Activated T-helper 1 cell treated with Interleukin-2 at 50 U/mL for 16 hours (primary cell): ENCODE measurements at places on chromosomes 4 and X.
A peak's percentile ranks its signal among the peaks of the same experiment; 100 is the strongest.

- no peak for DNase-seq
Observed at GRCh38 chr4:129092631-129093190, 628 bp downstream of the SCLT1 start.

GRCh38 chr4:153684971-153685371 lies 891 bp downstream of the TLR2 start:
- DNase-seq: no peak

GRCh38 chr4:187972135-187972534 lies 23.4 kb upstream of the ZFP42 start:
- no peak for DNase-seq

DNA sequence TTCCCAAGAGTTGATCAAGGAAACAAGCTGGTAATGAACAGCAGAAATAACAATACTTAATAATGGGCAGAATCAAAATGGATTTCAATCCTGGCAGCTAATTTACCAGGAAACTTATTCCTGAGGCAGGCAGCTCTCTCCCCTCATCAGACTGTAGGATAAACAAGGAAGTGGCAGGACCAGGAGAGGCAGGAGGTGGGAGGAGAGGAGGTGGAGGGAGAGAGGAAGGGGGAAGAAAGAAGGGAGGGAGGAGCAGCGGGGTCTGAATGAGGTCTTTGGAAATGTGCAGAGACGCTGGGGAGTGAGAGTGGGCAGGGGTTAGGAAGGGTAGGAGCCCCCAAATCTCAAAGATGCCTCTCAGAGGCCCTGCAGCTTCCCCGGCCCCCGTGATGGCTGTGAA lies 231.5 kb downstream of the BCOR start:
- no peak for DNase-seq

GRCh38 chr4:56908206-56909085 lies 746 bp downstream of the REST start:
- DNase-seq: peak; percentile 60

GRCh38 chr4:174757736-174758135 lies 71.3 kb downstream of the GLRA3 start:
- no peak for DNase-seq

GRCh38 chr4:14810568-14810967 lies 191.7 kb upstream of the CPEB2 start:
- DNase-seq: no peak

- no peak for DNase-seq
Observed at GRCh38 chr4:52343595-52343994, 292.5 kb downstream of the SPATA18 start.

- DNase-seq: no peak
Observed at GRCh38 chrX:56615282-56615681, 51.9 kb downstream of the UBQLN2 start.

GRCh38 chrX:47633689-47634590 lies 4.2 kb upstream of the CFP start:
- no peak for DNase-seq

GRCh38 chr4:106238820-106239420 lies 77.1 kb downstream of the TBCK start:
- DNase-seq: no peak

GRCh38 chrX:40420899-40421729 lies 159.7 kb upstream of the ATP6AP2 start:
- DNase-seq: no peak

DNA sequence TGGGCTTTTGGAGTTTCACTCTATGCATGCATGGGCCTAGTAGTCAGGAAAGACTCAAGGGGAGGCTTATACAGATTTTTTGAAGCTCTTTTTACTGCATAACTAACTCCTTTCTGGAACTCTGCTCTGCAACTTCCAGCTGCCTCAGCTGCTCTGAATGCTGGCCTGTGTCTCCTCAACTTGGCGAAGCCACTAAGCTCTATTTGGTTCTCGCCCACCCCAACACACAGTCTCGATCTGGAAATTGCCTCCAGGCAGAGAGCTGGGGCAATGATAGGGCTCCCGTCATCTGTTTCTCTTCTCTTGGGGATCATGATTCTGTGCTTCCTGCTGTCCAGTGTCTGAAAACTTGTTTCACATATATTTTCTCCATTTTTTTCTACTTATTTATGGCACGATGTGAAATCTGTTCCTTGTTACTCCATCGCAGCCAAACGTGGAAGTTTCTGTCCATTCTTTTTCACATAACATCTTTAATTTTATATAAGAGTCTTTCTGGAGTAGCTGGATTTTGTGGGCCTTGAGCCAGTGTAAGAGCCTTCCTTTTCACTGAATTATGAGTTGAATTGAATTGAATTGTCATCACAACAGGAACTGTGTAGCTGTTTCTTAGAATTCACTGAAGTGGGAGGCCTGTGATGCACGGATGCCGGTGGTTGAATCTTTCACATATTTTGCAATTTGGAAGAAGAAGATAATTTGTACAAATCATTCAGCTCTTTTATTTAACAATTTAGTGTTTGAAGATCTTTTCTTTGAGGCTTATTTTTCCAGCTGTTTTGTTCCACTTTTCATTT lies 9.0 kb downstream of the ZNF275 start:
- no peak for DNase-seq

DNA sequence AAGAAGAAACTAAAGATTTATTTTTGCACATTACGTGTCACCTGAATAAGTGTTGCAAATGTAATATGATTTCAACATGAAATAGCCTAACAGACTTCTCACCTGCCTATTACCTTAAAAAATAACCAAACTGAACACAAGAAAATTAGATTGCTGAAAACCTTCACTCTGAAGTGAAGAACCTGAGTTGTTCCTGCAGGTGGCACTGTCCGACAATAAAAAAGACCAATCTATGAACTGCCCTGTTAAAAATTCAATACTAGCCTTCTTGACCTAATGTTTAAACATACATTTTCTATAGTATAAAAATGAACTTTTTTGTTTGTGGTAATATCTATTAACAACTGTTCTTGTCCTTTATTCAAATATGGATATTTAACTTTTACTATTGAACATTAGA lies 69.2 kb upstream of the PNPLA4 start:
- DNase-seq: no peak

- no peak for DNase-seq
Observed at GRCh38 chr4:169305651-169306050, 34.9 kb upstream of the SH3RF1 start.

DNA sequence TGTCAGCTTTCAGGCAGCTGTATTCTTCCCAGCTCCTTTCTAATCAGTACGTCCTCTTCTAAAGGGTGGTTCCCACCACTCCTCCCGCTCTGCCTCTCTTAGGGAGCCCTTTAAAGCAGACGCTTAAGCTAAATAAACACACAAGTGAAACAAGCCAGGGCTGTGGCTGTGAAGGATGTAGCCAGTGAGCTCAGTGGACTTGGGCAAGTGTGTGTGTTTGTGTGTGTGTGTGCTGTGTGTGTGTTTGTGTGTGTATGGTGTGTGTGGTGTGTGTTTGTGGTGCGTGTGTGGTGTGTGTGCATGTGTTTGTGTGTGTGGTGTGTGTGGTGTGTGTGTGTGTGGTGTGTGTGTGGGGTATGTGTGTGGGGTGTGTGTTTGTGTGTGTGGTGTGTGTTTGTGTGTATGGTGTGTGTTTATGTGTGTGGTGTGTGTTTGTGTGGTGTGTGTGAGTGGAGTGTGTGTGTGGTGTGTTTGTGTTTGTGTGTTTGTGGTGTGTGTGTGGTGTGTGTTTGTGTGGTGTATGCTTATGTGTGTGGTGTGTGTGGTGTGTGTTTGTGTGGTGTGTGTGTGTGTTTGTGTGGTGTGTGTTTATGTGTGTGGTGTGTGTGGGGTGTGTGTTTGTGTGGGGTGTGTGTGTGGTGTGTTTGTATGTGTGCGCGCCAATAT lies 283.3 kb downstream of the PTTG2 start:
- no peak for DNase-seq

DNA sequence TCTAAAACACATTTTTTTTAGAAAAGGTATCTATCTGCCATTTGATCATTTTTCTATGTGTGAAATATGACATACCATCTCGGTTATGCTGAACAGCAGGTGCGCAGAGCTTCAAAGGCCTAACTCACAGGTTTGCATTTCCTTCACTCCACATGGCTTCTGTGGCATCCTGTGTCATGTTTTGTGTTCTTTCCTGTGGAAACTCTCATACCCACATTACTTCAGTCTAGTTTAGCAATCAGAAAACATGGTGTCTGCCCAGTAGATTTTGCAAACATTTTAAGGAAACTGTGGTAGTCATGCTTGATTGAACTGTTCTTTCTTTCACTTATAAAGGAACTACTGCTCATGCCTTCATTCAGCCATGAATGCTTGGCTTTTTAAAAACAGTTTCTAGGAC lies 11.3 kb upstream of the ARAP2 start:
- peak; percentile 41 for DNase-seq

GRCh38 chr4:135184715-135185114 lies 983.1 kb upstream of the PABPC4L start:
- no peak for DNase-seq
